Body of pancreas (tissue), 4 donors: ENCODE measurements at places on chromosomes 7 and 10. TPM values are rescaled to one million over a fixed set of nuclear protein-coding genes. Genes with fewer than 3 reads are reported as not detected.

ZPBP gene
- not detected for total RNA-seq

UTF1 gene
- not detected for total RNA-seq

DNA sequence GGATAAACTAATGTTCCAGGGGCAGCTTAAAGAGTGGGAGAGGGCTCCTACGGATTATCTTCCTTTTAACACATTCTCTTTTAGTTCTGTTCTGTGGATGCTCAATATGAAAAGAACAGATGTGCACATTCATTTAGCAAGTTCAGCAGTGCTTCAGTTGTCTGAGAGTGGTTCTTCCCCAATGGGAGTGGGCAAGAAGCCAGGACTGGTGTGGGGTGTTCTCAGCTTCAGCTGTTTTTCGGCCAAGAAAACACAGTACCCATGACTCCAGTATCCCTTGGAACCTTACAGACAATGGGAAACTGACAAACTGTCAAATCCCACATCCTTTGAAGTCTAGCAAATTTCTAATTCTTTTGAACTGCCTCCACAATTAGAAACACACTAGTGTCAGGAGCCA is 71.5 kb upstream of the LRRC17 start:
- no peak for DNase-seq

DNA sequence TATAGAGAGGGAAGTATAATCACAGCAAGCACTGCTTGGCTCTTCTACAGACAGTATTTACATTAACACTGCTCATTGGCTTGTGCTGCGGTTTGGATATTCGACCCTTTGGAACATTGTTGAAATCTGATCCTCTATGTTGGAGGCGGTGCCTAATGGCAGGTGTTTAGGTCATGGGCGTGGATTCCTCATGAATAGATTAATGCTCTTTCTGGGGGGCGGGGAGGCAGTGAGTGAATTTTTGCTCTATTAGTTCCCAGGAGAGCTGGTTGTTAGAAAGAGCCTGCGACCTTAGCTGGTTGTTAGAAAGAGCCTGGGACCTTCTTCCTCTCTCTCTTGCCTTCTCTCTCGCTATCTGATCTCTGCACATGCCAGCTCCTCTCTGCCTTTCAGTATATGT is 77.3 kb upstream of the SVIL start:
- DNase-seq: no peak

DNA sequence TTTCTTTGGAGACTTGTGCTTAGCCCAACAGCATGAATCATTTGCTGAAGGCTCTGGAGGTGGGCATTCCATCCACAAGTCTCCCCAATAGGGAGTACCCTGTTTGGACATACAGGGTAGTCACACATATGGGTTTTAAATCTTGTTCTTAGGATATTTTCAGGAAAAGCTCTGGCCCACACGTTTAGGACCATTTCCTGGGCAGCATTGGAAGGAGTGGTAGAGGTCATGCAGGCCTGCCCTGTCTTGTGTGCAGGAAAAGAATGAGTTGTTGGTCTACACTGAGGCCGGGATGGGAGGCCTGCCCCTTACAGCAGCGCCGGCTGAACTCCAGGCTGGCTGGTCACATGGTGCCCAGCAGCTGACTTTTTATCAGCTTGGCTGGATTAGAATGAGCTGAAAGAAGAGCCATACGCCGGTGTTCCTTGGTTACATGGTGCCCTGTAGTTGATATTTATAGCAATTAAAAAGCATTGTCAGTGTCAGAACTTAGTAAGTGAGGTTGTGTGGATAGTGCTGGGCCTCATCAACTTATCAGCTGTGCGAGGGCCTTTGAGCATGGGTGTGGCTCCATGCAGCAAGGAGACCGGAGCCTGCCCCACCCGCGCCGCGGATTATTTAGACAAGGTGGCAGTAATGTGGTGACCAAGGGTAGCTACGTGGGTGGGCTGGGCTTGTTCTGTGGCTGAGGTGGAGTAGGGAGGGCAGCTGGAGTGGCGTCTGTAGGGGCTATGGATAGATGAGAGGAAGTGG is 28.6 kb downstream of the OGDH start:
- peak; percentile 65 for DNase-seq

- DNase-seq: no peak
Measured at GRCh38 chr7:140497241-140497769, 18.0 kb upstream of the MKRN1 start.

- DNase-seq: no peak
Measured at GRCh38 chr7:27115221-27116026, 12.9 kb upstream of the HOXA2 start.
